ENCODE measurements at places on chromosomes 4 and X.

DNA sequence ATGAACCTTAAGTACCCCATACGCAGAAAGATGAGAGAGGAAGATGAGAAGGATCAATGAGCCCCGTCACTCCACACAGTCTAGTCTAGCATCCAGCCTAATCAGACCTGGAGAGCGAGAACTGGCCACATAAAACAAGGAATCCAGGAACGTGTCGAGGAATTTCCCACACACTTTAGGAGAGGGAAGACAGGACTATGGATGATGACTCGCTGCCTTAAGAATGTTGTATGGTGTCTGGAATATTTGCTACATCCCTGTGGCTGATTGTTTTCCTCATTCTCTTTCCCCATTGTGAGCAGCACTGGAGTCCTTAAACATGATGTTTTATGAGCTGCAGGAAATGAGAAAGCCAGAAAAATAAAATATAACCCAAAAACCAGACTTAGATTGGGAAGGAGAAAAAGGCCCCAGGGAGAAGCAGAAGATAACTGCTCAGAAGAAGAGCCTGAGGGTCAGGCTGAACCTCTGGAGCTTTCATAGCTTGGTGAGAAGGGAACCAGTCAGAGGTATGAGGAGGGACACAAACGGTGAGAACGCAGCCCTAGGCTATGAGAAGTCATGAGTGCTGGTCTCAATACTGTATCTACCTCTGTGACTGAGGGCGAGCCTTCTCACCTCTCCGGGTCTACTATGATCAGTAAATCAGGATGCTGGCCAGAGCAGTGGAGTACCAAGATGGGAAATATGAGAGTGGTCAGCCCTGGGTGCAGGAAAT is 139.5 kb upstream of the NOCT start:
- DNase-seq = no peak

GRCh38 chr4:127251423-127251822 is 381.3 kb upstream of the INTU start:
- DNase-seq = no peak

DNA sequence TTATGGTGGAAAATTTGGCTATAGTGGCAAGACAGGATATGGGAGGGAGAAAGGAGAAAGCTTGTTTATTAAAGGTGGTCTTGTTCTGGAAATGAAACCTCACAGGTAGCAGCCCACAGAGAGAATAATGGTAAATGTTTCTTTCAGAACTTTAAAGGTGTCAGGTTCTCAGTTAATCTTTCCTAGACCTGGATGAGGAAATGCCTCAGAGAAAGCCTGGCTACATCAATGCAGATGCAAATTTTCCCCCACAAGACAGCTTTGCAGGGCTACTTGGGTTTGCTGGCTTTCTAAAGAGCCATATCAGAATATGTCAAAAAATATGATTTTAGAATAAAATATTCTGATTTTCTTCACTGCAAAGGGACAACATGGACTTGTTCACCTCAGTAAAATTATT is 715.0 kb downstream of the FAM133A start:
- no peak for DNase-seq

DNA sequence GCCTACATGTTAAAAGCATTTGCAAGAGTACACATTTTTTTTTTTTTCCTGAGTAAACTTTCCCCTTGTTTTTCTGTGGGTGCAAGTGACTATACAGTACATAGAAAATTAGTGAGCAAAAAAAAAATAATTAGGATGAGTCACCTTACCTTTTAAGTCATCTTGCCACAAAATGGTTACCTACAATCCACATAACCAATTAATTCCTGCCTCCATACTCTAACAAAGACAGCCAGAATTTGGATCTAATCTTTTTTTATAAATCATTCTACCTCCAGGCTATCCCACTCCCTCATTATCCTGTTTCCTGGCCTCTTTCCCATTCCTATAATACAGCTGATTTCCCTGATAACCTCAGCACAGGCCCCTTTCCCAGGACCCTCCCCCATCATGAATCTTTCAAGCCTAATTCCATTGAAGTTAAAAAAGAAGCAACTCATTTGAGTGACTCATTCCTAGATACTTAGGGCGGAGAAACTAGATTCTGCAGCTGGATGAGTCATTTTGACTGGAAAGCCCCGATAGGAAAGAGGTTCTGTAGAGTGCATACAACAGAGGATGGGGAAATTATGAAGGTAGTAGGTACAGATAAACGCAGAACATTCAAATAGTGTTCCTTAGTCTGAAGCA is 128.2 kb downstream of the C4orf51 start:
- no peak for DNase-seq

DNA sequence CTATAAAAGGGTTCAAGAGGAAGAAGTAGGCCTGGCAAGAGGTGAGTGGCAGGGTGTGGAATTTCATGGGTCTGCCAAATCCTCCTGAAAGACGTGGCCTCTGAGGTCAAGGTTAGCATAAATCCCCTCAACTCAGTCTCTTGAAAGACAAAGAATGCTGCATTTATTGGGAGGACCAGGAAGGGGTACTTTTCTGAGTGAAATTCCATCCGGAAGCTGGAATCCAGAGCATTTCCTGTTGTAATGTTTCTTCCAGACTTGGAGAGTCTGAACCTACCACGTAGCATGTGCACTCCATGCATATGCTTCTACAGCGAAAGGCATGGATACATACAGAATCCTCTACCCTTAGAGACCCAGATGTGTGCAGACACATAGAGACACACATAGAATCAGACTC is 13.4 kb upstream of the FGD1 start:
- no peak for DNase-seq

DNA sequence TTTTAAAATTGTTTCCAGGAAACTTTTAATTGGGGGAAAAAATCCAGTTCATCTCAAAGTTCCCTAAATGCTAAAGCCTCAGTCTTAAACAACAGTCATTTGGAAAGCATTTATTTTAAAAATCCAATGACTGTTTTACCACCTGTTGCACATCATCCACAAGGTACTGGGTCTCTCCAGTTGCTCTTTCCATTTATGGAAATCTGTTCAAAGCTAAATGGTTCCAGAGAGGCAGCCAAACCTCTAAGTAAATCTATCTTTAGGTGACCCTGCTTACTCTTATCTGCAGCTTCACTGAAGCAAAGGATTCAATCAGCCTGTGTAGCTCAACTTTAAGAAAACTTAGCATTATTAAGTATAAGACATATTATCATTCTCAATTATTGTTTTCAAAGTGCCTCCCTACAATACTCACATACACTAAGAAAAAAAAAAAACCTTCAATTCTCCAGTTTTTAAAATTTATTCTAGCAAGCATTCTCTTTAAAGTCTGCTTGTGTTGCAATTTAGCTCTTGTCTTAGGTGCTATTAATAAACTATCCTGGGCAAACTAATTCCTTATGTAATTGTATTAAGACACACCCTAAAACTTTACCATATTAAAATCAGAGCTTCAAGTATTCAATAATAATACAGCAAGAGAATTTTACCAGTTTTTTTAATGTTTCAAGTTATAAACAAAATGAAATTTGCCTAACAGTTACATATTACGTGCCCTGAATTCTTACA is 60.6 kb downstream of the NOCT start:
- DNase-seq = no peak

DNA sequence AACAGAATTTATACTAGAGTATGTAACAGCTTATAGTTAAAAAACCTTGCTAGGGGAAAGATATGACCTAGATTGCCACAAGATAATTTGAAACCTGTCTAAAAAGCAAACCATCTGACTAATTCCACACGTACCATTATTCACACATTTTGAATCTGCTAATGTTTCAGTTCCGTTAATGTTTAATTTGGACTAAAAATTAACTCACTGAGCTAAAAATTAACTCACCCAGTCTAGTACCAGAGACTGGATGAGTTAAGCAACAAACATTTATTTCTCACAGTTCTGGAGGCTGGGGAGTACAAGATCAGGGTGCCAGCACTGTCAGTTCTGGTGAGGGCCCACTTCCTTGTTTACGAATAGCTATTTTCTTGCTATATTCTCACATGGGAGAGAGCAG is 231.5 kb upstream of the DIAPH2 start:
- no peak for DNase-seq

DNA sequence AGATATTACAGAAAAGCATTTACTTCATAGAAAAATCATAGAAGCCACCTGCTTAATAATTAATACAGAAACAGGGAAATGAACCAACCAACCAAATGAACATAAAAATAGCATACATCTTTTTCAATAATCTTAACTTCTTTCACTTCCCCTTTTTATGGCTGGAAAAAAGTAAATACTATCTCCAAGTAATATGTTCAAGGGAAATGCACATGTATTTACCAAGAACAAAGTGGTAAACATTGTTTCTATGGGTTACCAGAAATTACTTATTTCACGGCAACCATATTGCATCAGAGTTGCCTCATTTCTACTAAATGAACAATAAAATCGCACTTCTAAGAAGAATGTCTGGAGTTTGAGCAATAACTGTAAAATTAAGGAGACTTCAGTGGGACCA is 321.3 kb downstream of the TMA16 start:
- DNase-seq = no peak

GRCh38 chrX:9356846-9357245 is 108.0 kb upstream of the TBL1X start:
- DNase-seq = no peak

DNA sequence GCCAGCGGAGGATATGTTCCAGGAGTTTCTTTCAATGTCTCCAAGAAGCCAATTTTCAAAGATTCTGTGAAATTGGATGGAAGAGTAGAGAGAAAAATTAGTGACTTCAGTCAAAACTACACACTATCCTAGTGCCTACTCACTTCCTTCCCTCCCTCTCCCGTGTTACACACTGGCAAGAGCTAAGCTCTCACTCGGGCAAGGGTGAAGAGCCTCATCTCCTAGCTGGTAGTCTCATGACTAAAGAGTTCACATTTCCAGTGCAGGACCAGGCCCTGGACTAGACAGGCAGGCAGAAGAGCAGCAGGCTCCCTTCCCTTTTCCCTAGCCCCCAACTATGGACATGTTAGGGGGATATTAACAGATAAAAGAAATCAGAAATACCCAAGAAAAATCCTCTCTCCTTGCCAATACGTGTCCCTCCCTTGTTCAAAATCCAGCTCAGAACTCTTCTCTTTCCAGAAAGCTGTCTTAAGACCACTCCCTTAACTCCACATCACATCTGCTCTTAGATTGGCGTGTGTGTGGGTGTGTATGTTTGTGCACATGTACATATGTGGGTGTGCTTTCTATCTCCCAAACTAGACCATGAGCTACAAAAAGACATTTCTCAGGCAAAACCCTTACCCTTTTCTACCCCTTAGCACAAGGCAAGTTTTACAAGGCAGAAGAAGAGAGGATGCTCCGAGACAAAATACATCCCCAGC is 29.9 kb downstream of the ZDHHC9 start:
- no peak for DNase-seq

DNA sequence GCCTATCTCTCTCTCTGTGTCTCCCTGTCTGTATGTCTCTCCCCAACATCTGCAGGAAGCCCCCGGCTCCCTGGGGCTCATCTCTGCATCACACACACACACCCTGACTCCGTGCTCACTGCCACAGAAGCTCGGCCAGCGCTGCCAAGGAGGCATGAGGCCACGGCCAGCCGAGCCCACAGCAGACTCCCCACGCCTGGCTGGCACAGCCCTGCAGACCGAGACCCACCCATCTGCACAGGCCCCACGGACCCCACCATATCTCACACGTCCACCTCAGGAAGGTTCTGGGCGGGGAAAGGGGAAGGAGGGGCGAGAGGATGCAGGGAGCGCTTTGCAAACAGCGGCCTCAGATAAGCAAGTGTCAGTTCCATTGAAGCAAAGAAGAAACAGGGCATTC is 28.5 kb upstream of the SLC25A6 start:
- DNase-seq = no peak

DNA sequence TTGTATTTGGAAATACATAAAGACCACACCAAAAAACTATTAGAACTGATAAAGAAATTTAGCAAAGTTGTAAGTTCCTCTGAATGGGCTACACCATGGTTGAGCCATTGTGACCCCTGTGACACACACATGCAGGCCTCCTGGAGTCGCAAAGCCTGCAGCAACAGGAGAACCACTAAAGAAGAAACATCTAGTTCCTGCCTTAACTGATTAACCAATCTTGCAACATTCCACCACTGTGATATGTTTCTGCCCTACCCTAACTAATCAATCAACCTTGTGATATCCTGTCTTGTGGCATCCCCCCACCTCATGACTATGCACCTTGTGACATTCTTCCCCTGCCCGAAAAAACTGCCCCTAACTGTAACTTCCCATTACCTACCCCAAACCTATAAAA is 401.8 kb downstream of the PRDM5 start:
- DNase-seq = no peak

DNA sequence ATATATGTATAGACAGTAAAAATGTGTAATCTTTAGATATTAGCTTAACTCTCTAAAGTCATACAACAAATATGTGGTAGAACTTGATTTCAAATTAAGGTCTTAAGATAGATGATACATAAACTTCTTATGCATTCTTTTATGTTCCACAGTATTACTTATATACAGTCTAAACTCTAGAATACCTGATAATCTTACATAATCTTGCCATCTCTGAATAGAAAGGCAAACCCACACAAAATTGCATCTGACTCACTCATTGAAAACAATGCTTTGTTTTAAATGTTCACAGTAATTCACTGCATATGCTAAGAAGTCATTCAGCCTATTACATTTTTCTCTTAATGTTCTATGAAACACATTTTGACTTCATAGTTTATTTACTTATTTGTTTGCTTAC is 10.1 kb downstream of the SULT1B1 start:
- DNase-seq = no peak

DNA sequence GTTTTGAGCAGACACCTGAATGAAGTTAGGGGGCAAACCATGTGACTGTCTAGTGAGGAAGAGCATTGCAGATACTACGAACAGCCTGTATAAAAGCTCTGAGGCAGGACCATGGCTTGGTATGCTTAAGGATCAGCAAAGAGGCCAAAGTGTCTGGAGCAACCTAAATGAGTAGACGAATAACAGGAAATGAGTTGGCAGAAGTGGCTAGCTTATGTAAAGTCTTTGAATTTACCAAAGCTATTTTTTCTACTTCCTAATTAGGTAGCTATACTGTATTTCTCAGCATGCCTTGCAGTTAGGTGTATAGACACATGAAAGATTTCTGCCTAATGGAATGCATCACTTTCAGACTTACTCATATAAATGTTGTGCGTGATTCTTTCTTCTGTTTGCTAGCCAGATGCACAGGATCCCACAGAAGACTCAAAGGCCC is 9.3 kb upstream of the GPRIN3 start:
- DNase-seq = no peak

DNA sequence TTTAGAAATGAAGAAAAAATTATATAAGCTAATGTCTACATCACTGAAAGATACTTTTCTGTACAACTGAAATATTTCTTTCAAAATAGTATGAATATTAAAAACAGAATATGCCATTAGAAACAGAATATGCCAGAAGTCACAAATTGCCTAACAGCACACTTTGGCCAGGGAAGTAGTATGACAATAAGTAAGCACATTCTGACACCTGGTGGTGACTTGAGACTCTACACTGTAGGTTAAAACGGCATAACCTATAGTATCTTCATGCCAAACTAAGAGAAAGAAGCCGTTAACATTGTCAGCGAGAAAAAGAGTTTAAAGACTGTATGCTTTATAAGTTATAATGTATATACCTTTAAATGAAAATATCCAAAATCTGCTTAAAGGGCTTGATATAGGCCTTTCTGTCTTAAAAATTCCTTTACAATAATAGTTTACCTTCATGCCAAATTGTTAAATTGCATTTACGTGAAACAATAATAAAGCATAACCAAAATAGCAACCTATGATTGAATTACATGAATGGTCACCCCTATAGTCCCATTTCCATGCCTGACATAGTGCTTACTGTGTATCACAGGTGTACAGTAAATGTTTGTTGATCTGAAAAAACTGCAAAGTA is 32.8 kb downstream of the FAM13A start:
- DNase-seq = no peak

GRCh38 chr4:15348695-15349094 is 79.1 kb upstream of the C1QTNF7 start:
- no peak for DNase-seq

All from anterior cingulate cortex (tissue), 58 donors.